ENCODE measurements at places on chromosomes 2 and 18.
A peak's percentile ranks its signal among the peaks of the same experiment; 100 is the strongest.

- H3K4me1 ChIP-seq: no peaks in the 10 kb centered on the region
- no peak overlapping the region for H3K4me3 ChIP-seq
Observed at GRCh38 chr2:72090781-72091482, 56.7 kb downstream of the CYP26B1 start.

DNA sequence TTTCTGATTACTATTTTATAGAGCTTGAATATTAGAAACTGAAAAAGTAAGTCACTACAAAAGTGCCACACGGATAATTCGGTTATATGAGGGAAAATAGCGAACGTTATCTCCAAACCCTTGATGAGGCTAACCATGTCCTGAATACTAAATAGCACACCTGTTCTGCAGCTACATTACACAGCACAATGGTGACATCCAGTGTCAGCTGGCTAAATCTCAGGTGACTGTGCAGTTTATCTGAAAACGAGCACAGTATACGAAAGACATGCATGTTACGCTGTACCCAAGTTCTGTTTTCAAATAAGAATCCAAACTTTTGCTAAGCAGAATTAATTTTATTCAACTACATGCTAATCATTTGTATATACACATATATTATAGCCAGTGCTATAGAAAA lies 9.0 kb downstream of the CCDC68 start:
- no peak overlapping the region for H3K27ac ChIP-seq
- H3K27me3 ChIP-seq: no peaks in the 10 kb centered on the region
- no peak overlapping the region for H3K4me3 ChIP-seq
- DNase-seq: no peak

- H3K4me1 ChIP-seq: peaks cover 39% of the 10 kb centered on the region
- peak overlapping the region; percentile 27 for H3K27ac ChIP-seq
- no peaks in the 10 kb centered on the region for H3K27me3 ChIP-seq
- no peak overlapping the region for H3K4me3 ChIP-seq
Observed at GRCh38 chr2:227461811-227462461, 10.0 kb upstream of the AGFG1 start.

GRCh38 chr18:12074736-12075135 lies 18.9 kb upstream of the ANKRD62 start:
- H3K27ac ChIP-seq: no peak overlapping the region
- H3K4me1 ChIP-seq: no peaks in the 10 kb centered on the region
- no peak overlapping the region for H3K4me3 ChIP-seq
- no peaks in the 10 kb centered on the region for H3K36me3 ChIP-seq
- no peaks in the 10 kb centered on the region for H3K27me3 ChIP-seq

DNA sequence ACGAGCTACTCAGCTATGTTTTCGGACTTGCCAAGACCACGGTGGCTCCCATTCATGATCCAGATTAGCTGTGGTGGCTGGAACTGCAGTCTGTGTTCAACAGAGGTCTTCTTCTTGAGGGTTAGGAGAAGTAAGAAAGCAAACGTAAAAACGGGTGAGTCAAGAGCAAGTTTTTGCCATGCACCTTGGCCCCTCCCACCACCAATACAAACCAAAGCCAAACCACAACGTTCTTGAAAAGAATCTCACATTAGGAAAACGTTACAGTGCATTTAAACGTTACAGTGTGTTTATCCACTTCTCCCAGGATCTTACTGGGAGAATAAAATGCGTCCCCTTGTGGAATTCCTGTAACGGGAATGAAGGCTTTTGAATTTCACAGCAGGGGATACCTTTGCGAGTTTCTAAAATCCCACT lies 725 bp downstream of the FBXO48 start:
- H3K36me3 ChIP-seq: no peaks in the 10 kb centered on the region
- H3K4me1 ChIP-seq: peaks cover 17% of the 10 kb centered on the region
- no peak for DNase-seq
- H3K27me3 ChIP-seq: no peaks in the 10 kb centered on the region
- H3K27ac ChIP-seq: peak overlapping the region; percentile 78
- peak overlapping the region; percentile 85 for H3K4me3 ChIP-seq
